Mesenteric fat pad (tissue), 1 donor: ENCODE measurements at places on chromosomes 2 and 18. TPM values are rescaled to one million over a fixed set of nuclear protein-coding genes. Genes with fewer than 3 reads are reported as not detected.

The IRS1 gene
- total RNA-seq: 17.0 TPM

The RNU2-63P gene
- total RNA-seq: 7.5 TPM

The CPO gene
- 0.84 TPM for total RNA-seq

The RAX gene
- total RNA-seq: not detected

The GPBAR1 gene
- total RNA-seq: 34.8 TPM

The TLX2 gene
- total RNA-seq: not detected

The COLEC11 gene
- 5.5 TPM for total RNA-seq

The C1GALT1C1L gene
- total RNA-seq: 2.5 TPM

The CABYR gene
- total RNA-seq: 3.1 TPM

The HOXD9 gene
- total RNA-seq: 6.1 TPM

The FHL2 gene
- 36.3 TPM for total RNA-seq

The OR6B3 gene
- total RNA-seq: not detected

The CROCC2 gene
- not detected for total RNA-seq
